Neuronal stem cell (in vitro differentiated cells): ENCODE measurements at places on chromosomes 12 and 14.

- DNase-seq, result peak; percentile 55
Observed at GRCh38 chr14:50773632-50774541, 57.1 kb downstream of the NIN start.

DNA sequence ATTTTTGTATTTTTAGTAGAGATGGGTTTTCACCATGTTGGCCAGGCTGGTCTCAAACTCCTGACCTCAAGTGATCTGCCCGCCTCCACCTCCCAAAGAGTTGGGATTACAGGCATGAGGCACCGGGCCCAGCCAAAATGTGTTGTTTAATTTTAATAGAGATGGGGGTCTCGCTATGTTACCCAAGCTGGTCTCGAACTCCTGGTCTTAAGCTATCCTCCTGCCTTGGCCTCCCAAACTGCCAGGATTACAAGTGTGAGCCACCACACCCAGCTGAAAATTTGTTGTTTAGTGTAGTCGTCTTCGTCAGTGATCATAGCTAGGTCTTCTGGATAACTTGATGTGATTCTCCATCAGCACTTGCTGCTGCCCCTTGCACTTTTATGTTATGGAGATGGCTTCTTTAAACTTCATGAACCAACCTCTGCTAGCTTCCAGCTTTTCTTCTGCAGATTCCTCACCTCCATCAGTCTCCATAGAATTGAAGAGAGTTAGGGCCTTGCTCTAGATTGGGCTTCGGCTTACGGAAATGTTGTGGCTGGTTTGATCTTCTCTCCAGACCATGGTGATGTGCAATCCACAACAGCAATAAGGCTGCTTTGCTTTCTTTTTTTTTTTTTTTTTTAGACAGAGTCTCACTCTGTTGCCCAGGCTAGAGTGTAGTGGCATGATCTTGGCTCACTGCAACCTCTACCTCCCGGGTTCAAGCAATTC, 13.0 kb downstream of the ISCU start:
- DNase-seq, result no peak

DNA sequence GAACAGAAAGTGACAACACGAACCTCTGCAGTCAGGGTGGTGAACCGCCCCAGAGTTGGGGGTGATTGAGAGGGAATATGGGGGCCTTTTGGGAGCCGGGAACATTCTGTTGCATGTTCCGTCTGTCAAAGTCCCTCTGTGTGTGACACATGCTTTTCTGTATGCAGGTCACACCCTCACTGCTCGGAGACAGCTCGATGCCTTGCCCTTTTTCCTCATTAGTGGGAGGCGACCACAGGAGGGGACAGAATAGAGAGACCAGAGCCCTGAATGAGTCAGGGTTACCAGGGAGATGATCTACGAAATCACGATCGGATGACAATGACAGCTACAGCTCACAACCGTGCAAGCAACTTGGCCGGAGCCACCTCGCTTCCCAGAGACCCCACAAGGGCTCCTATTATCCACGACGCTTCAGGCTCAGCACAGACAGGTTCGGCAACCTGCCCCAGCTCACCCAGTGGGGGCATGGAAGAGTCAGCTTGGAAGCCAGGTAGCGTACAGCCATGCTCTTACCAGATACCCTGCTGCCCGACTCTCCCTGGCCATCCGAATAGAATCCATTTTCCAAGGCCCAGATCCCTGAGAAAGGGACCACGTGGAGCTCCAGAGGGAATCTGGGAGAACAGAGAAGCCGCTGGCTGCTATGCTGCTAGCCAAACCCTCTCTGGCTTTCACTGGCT, 38.8 kb downstream of the TESC start:
- DNase-seq, result no peak

GRCh38 chr12:62660756-62661155, 194.1 kb downstream of the MON2 start:
- DNase-seq, result no peak

DNA sequence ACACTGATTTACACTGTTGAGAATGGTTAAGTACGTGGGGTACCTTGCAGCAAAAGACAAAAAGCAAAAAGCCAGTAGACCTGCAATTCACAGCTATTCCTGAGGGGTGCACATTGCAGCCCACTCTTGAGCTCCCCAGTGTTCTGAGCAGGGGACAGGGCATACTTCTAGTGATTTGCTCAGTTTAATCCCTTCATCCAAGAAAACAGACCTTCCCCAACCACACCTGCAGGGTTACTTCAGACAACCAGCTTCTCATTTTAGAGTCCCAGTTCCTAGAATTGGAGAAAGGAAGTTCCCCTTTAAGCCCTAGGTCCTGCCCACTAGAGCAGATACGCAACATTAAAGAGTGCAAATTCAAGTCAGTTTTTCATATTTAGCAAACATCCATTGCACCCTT, 3.6 kb upstream of the WSB2 start:
- no peak for DNase-seq

- no peak for DNase-seq
Observed at GRCh38 chr14:68677476-68677875, 115.4 kb downstream of the ZFP36L1 start.

- no peak for DNase-seq
Observed at GRCh38 chr12:49882851-49883464, 20.7 kb downstream of the FAIM2 start.

GRCh38 chr12:51051787-51052186, 3.7 kb downstream of the LETMD1 start:
- DNase-seq, result no peak

DNA sequence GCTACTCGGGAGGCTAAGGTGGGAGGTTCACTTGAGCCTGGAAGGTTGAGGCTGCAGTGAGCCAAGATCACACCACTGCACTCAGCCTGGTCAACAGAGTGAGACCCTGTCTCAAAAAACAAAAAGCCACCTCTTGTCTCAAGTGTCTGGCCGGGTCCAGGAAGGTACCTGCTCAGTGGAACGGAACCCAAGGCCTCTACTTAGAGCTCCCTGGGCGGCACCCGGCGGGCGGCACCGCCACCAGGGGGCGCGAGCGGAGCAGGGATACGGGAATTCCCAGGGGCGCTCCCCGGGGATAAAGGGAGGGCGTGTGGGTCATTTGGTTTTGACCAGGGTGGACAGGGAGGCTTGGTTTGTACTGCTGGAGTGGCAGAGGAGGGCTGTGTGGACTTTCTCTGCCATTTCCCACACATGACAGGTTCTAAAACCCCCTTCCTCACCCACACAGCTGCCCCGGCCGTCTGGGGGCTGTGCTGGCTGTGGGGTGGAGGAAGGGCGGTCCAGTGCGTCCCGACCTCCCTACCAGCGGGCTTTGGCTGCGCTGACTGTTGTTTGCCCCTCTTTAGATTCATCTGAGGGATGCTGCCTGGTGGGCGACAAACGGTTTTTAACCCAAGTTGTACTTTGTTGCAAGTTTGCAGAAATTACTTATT, 91.4 kb downstream of the SETD3 start:
- peak; percentile 51 for DNase-seq

DNA sequence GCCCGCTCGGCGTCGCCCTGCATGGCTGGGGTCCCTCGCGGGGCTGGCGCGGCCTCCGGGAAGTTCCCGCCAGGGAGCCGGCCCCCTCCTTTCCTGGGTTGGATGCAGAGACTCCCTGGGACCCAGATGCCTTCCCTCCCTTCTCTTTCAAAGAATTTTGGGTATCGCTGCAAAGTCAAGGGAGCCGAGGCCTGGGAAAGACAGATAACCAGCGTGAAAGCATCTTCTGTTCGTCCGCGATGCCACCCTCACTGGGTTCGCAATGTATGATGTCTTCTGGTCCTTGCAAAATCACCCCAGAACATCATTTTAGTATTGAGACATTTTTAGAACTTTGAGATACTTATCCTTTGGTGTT, 451 bp downstream of the IRAK3 start:
- no peak for DNase-seq

DNA sequence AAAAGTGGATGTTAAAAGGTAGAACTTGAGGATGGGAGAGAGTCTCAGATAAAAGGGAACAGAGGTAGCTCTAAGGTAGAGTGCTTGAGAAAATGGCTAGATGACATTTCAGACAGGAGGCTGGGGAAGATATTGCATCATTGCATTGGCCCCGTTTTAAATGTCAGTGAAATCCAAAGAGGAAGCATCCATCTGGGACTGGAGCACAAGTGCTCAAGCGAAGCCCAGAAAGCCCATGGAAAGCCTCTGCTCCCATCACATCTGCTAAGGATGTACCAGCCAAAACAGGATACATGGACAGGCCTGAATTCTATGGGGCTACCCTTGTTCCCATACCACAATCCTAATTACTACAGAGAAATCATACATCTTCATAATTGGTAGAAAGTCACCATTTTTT, 581.5 kb upstream of the TMEM132C start:
- DNase-seq, result no peak

DNA sequence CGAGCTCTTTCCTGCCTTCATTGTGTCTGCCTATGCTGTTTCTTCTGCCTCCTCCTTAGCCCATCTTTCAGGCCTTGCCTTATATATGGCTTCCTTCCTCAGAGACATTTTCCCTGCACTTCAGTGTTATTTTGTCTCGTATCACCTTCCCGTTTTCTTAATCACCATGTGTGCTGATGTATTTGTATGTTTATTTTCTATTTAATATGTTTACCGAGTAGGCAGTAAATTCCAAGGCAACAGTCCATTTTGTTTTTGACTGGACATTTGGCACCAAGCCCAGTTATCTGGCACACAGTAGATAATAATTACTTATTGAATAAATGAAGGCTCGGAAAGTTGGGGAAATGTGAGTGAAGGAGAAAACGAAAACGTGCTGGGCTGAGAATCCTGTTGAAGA, 4.6 kb upstream of the POU6F1 start:
- no peak for DNase-seq

- no peak for DNase-seq
Observed at GRCh38 chr12:49893753-49894750, 9.6 kb downstream of the FAIM2 start.

GRCh38 chr12:66196806-66197205, 7.8 kb downstream of the IRAK3 start:
- DNase-seq, result no peak

GRCh38 chr12:84910549-84911241, 1.9 kb downstream of the SLC6A15 start:
- DNase-seq, result no peak

DNA sequence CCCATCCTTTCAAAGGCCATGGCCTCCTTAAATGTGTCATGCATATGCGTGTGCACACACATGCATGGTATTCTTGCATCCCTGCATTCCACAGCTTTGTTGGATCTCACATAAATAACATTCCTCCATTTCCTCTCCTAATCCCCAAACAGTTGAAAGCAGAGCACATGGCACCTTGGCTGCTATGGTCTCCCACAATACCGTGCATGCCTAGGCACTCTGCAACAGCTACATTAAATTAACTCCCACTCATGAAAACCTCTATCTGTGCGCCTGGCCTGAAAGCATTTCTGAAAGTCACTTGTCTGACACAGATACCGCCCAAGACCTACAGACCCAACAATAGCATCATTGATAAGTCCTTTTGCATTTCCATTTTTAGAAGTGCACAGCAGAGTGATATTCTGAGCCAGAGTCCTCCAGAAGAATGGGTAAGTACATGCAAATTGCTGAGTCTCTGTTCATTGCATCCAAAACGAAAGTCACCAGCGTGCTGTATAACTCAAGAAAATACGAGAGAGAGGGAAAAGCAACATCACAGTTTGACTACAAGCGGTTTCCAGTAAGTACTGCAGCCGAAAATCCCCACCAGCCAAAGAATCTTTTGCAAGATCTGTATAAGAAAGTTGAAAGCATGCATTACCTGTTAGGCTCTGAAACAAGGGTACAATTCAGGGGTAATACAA, 436 bp downstream of the ASB2 start:
- no peak for DNase-seq

DNA sequence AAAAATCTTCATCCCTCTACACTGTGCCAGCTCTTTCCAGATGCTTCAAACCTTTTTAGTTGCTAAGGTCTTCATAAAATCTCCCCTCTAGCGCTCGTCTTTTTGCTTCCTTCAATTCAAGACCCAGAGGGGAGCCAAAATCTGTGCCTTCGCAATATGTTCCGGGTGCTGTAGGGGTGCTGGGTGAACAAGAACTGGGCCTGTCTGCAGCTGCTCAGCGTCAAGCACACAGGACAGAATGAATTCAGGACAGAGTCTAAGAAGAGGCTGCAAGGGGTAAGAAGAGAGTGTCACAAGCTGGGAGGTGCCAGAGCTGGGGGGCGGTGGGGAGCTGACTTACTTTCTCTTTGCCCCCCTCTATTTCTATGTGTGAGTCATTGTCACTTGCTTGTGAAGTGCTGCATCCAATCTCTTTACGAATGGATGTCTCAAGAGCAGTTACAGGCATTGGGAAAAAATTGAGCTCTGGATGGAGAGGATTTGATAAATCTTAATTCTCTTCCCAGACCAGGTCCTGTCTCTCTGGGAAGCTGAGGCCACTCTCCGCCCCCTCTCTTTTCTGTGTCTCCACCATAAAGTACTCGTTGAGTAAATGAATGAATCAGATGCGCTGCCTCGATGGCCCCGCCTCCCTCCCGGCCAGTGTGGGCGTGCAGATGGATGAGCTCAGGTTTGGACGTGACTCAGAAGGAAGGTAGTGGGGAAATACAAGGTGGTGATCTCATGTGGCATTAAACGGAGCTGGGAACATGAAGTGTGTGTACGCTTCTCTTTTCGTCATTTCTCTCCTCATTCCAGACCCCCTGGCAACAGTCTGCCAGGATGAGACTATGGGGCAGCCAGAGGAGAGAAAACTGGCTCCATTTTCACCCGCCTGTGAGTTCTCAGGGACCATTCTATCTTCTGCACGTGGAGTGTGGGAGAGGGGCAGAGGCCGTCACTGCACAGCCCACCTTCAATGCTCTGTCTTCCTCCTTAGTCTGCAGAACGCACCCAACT, 91.3 kb downstream of the TSPAN9 start:
- no peak for DNase-seq

DNA sequence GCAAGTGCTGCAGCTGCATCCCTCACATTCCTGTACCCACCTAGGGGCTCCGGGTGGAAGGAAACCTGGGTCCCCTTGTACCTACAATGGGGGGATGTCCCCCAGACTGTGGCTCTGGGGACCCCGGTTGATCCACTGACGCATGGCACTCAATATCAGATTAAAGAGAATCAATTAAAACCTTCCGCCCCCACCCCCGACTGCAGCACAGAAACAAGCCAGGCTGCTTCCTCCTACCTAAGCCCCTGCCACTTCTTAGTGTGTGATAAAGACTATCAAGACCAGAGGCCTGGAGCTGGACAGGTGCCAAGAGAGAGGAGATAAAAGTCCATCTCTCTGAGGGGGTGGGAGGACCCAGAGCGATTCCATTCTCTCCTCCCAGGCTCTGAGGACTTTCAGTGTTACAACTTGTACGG, 28.2 kb upstream of the RPLP0 start:
- DNase-seq, result no peak

DNA sequence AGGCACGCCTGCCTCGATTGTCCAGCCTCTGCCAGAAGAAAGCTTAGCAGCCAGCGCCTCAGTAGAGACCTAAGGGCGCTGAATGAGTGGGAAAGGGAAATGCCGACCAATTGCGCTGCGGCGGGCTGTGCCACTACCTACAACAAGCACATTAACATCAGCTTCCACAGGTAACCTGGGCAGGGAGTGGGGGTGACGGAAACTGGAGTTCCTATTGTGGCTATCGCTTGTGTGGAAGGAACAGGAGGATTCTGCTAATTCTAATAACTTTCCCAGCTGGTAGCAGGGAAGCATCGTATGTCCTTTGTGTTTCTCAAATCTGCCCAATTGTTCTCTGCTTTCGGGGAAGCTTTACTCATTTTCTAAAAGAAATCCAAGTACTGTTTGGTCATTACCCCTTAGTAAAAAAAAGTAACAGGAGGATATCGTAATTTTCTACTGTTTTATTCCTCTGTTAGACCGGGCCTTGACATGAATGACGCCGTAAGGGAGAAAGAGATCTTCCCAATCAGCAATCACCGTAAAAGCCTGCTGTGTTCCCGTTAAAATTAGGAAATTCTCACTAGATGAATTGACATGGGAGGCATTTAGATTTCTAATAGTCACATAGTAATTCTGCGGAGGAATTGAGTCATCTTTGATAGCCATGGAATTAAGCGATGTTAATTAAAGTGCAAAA, 449 bp downstream of the THAP2 start:
- no peak for DNase-seq
